DMS 273 treated with DMSO at 0.1 percent for 48 hours (cell line): ENCODE measurements at places on chromosomes 13 and 19.
A peak's percentile ranks its signal among the peaks of the same experiment; 100 is the strongest.

DNA sequence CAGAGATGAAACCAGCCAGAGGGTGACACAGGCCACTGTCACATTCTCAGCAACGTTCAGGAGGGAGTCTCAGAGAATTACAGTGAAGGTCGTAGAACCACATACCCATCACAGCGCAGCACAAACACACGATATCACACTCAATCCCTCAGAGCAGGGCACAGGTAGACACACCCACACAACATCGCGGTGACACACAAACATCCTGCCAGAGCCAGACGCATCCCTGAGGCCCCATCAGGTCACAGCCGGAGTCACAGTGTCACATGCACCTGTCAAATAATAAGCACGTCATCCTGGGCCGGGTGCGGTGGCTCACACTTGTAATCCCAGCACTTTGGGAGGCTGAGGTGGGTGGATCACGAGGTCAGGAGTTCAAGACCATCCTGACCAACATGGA, 17.5 kb downstream of the ELAVL3 start:
- no peak for DNase-seq

GRCh38 chr13:38366954-38367645, 17.4 kb downstream of the UFM1 start:
- no peak for DNase-seq

GRCh38 chr19:7545904-7546303, 10.4 kb downstream of the PNPLA6 start:
- DNase-seq: no peak

DNA sequence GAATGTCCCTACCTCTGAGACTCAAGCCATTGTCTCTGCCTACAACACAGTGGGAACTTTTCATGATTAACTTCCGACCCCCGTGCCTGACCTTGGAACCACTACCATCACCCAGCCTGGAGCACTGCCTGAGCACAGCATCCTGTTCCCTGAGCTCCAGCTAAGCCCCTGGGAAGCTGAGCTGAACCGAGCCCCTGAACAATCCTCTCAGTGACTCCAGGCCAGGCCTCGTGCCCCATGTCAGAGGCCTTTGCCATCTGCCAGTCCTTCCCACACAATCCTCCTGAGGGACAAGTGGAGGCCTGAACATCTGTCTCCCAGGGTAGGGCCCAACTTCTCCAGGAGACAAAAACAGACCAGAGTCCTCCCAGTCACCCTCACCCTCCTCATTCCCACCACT, 17.5 kb downstream of the CEACAM3 start:
- DNase-seq: no peak

GRCh38 chr13:30128591-30128990, 178.8 kb downstream of the KATNAL1 start:
- DNase-seq: no peak

- DNase-seq: no peak
These were observed 192.2 kb upstream of the SPRY2 start for GRCh38 chr13:80533175-80533574.

DNA sequence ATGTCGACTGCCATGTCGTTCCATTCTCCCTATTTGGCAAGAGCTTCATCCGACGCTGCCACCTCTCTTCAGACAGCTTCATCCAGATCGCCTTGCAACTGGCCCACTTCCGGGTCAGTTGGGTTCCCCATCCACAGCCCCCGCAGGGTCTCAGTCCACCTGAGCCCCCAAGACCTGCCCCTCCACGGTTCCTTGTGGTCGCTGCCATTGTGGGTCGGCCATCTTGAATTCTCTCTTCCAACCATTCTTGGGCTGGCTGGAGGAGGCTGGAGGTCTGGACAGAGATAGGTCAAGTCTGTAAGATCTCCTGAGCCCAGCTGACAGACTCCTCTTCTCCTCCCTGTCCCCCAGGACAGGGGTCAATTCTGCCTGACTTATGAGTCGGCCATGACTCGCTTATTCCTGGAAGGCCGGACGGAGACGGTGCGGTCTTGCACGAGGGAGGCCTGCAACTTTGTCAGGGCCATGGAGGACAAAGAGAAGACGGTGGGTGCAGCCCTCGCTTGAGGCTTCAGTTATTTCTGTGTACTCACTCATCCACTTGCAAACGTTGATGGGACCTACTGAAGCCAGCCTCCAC, 19.5 kb downstream of the CPT1C start:
- DNase-seq: no peak

DNA sequence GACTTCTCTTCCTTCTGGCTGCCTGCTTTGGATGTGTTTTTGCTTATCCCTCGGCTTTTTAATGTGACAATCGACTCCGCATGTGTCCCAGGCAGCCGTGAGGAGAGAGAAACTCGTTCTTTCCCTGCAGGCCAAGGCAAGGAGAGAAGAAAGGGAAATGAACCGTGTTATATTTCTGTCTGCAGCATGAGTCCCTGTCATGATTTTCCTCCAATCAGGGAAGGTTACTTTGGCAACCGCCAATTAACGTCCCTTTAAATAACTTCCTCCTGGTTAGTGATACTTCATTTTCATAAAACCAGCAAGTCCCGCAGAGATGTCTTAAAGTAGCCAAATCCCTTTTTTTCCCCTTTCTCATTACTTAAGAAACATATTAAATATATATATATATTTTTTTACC, 42.6 kb downstream of the RFC3 start:
- no peak for DNase-seq

GRCh38 chr19:57317503-57317902, 2.8 kb upstream of the ZNF543 start:
- DNase-seq: no peak

GRCh38 chr19:55077106-55077505, 1.4 kb downstream of the EPS8L1 start:
- no peak for DNase-seq

DNA sequence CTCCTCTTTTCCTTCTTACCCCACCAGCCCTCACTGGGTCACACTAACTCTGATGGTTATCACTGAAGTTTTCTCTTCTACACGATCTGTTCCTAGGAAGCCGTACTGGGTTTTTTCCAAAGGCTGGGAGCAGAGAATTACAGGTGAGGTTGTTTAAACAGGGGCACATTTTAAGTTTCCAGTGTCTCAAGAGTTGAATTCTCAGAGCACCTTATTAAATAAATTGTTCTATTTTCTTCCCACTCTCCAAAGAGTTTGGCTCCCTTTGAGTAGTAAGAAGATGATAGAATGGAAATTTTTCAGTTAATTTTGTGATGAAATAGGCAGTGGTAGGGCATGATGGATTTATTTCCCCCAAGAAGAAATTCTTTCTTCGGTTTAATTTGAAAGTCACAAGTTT, at the start of gene OR7D4:
Gene OR7D4 (minus strand): TSS at position 101 of the 400 bp plus-strand sequence. CDS start 4,752 bp downstream, outside the sequence.
- DNase-seq: no peak

- no peak for DNase-seq
These were observed 8.7 kb downstream of the DDX49 start for GRCh38 chr19:18928018-18928805.

- DNase-seq: no peak
These were observed 115.3 kb downstream of the NALCN start for GRCh38 chr13:101301053-101301452.

GRCh38 chr13:48526286-48526685, 6.6 kb downstream of the RCBTB2 start:
- DNase-seq: no peak

DNA sequence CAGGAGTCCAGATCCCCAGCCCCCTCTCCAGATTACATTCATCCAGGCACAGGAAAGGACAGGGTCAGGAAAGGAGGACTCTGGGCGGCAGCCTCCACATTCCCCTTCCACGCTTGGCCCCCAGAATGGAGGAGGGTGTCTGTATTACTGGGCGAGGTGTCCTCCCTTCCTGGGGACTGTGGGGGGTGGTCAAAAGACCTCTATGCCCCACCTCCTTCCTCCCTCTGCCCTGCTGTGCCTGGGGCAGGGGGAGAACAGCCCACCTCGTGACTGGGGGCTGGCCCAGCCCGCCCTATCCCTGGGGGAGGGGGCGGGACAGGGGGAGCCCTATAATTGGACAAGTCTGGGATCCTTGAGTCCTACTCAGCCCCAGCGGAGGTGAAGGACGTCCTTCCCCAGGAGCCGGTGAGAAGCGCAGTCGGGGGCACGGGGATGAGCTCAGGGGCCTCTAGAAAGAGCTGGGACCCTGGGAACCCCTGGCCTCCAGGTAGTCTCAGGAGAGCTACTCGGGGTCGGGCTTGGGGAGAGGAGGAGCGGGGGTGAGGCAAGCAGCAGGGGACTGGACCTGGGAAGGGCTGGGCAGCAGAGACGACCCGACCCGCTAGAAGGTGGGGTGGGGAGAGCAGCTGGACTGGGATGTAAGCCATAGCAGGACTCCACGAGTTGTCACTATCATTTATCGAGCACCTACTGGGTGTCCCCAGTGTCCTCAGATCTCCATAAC, at the start of gene APOE:
Gene APOE (plus strand): TSS at position 360 of the 724 bp plus-strand sequence. CDS start 829 bp downstream, outside the sequence.
- DNase-seq: peak; percentile 26

GRCh38 chr13:74586847-74587246, 452.6 kb upstream of the KLF12 start:
- no peak for DNase-seq

DNA sequence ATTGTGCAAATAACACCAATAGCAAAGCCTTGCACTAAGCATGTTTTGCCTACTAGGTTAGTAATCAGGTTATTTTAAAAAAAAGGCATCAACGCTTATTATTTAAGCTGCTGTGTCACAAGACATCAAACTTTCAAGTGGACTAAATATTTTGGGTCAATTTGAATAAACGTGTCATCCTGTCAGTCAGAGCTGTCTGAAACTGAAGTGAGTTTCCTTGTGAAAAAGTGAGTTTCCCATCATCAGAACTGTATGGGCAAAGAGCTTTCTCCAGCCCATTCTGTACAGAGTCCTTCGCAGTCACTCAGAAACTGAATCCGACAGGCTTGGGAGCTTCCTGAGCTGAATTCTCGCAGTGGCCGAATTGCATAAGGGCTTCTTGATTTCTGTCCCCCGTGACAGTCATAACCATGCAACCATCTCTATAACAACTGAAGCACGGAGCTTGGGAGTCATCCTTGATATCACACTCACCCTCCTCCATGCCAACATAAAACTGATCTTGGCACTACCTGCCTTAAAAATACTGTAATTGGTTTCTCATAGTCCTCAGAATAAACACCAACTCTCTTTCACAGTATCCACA, 139.8 kb downstream of the MIPEP start:
- no peak for DNase-seq

- DNase-seq: no peak
These were observed 8.4 kb downstream of the B3GNT3 start for GRCh38 chr19:17803264-17803896.
